HFFc6 (cell line): ENCODE measurements at places on chromosomes 7 and 10.

GRCh38 chr7:142459551-142459963, 201.7 kb upstream of the PRSS58 start:
- peak; percentile 61 for DNase-seq

- no peak for DNase-seq
These were observed 24.3 kb downstream of the GDI2 start for GRCh38 chr10:5788969-5789368.

DNA sequence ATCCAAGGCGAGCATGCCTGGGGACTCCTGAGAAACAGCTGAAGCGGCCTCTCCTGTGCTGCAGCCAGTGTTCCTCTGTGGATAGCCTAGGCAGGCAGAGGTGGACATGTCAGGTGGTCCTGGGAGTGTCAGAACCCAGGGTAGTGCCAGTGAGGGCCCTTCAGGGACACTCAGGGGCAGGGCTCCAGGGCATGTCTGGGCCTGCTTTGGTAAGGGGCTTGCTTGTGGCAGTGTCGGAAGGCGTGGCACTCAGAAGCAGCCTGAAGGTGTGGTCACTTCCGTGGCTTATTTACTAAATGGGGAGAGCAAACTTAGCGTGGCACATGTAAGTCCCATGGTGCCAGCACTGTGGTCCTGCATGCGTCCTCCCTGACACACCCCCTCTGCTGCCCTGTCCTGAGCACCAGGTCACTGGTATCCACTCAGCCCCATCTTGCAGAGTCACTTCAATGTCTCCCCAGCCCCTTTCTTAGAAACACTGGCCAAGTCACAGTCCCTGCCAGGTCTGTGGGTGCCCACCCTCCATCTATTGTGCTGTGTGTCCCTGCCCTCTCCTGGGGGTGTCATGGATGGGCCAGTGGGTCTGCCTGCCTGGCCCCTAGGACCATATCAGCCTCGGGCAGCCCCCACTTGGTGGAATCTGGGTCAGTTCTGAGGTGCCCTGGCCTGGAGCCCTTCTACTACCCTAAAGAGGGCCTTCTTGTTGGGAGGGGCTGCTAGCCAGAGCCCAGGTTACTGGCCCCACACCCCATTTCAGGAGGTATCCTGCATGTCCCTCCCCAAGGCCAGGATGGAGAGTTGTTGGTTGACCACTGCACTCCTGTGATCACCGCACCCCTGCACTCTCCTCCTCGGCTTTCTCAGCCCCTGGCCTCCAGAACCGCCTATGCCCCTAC, 6.4 kb downstream of the ZMIZ2 start:
- no peak for DNase-seq

DNA sequence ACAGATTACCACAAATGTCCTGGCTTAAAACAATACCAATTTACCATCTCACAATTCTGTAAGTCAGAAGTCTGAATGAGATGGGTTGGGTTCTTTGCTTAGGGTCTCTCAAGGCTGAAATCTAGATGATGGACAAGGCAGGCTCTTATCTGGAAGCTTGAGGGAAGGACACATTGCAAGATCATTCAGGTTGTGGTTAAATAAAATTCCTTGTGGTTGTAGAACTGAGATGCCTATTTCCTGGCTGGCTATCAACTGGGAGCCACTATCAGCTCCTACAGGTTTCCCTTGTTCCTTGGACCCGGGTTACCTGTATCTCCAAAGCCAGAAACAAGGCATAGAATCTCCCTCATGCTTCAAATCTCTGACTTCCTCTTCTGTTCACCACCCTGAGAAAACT, 148.4 kb downstream of the MDFIC start:
- no peak for DNase-seq

DNA sequence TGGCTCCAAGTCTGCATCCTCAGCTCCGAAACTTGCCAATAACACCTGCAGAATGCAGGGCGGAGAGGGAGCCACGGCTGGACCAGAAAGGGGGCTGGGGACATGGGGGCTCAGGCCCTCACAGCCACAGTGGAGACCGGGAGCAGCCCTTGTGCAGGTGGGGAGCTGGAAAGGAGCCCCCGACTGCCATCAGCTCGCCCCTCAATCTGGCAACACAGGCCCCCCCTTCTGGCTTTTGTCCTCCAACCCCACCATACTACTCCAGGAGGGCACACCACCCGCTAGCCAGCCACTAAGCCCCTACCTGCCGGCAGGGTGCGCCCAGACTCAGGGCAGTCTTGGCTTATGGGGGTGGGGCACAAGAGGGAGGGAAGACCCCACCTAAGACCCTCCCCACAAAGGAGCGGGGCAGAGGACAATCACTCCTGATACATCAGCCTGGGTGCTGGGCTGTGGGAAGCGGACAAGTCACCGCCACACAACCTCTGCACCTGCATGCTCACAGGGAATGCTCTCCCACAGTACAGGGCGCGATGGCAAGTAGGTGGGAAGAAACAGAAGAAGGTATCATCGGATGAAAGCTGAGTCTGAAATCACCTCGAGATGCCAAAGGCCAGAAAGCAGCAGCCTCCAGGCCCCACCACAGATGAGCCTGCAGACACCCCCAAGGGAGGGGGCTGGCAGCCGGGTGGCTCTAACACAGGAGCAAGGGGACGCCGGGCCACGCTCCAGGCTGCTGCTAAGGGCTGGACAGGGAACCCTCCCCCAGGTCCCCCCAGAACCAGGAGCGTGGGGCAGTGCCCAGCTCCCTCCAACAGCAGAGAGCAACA, 265.3 kb downstream of the ELFN1 start:
- no peak for DNase-seq

DNA sequence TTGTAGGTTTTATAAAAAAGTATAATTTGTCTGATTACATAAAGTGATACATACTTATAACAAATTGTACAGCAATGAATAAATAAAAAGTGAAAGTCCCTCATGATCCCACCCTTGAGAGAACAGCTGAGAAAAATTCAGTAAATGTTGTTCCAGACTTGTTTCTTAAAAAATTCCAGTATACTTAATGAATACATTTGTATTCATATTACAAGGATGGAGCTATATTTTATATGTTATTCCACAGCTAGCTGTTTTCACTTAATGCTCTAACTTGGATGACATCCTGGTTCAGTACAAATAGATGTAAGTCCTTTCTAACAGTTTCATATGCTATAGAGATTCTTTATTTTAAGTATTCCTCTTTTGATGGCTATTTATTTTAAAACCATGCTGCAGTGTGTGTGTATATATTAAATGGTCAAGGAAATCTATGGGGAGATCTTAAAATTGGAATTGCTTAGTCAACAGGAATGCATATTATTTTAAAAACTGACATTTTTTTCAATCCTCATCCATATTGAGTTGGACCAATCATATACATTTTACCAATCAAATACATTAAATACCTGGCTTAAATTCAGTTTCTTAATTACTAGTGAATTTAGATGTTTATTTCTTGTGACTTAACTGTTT, 8.9 kb downstream of the STAMBPL1 start:
- no peak for DNase-seq

GRCh38 chr7:28656529-28656928, 244.2 kb downstream of the CREB5 start:
- no peak for DNase-seq

- DNase-seq, result no peak
These were observed 135.9 kb downstream of the ADARB2 start for GRCh38 chr10:1601406-1601805.

GRCh38 chr10:92527716-92528115, 46.2 kb downstream of the IDE start:
- DNase-seq, result no peak

GRCh38 chr10:101536800-101537199, 51.3 kb downstream of the POLL start:
- peak; percentile 13 for DNase-seq
